ENCODE measurements at places on chromosomes 7 and 10.

GRCh38 chr10:18293536-18294510, 153.6 kb downstream of the CACNB2 start:
- DNase-seq, result no peak

DNA sequence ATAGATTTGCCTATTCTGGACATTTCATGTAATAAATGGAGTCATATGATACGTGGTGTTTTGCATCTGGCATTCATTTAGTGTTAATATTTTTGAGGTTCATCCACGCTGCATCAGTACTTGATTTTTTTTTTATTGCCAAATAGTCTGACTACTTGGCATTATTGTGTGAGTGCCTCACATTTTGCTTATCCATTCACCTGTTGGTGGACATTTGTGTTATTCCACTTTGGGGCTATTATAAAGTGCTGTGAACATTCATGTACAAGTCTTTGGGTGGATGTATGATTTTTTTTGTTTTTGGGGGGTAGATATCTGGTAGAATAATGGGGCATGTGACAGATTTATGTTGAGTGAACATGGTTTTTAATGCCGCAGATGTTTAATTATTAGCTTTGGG, 19.7 kb downstream of the CUL1 start:
- no peak for DNase-seq

DNA sequence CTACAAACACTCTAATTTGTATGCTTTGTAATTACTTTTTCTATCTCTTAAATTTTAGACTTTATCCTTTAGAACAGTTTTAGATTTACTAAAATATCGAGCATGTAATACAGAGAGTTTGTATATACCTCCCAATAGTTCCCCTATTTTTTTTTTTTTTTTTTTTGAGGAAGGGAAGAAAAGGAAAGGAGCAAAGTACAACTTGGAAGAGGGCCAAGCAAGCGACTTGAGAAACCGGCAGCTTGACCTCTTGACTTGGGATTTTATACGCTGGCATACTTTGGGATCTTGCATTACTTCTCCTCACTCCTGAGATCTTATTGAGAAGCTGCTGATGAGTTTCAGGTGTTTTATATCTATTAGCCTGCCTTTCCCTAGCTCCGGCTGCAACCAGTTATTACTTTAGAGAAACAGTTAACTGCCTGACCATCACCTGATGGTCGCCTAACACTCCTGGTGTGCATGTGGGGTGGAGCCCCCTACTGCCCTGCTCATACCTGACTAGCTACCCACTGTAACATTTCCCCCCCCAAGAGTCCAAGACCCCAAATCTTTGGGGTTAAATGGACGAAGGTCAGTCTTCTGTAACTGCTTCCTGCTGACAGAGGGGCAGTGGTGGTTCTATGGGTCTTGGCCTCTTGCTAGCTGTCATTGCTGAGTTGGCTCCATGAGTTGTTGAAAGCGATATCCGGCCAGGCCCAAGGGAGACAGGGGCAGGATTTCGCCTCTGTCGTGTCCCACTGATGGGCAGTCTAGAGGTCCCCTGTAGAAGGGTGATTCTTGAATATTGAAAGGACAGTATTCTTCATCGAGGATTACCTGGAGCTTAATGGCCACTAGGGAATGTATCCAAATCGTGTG, 28.5 kb downstream of the MKLN1 start:
- no peak for DNase-seq

DNA sequence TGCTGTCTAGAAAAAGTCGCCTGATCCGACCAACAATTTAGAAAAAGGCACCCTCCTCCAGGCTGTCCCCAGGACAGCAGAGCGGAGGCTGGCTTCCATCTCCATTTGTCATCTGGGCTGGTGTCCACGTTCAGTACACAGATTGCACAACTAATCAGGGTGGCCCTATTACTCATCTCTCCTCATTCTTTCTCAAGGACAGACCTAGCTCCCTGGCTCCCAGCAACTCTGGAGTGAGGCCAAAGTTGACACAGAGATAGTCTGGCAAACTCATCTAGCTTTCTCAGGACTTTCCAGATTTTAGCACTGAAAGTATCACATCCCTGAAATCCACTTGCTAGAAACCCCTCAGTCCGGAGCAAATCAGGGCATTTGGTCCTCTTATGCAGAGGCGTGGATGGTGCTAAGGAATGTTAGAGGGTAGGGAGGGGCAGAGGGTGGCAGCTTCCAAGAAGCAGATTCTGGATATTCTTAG, 75.1 kb downstream of the DNAH11 start:
- peak; percentile 82 for DNase-seq

GRCh38 chr7:94923412-94923811, 16.0 kb downstream of the PPP1R9A start:
- DNase-seq, result no peak

DNA sequence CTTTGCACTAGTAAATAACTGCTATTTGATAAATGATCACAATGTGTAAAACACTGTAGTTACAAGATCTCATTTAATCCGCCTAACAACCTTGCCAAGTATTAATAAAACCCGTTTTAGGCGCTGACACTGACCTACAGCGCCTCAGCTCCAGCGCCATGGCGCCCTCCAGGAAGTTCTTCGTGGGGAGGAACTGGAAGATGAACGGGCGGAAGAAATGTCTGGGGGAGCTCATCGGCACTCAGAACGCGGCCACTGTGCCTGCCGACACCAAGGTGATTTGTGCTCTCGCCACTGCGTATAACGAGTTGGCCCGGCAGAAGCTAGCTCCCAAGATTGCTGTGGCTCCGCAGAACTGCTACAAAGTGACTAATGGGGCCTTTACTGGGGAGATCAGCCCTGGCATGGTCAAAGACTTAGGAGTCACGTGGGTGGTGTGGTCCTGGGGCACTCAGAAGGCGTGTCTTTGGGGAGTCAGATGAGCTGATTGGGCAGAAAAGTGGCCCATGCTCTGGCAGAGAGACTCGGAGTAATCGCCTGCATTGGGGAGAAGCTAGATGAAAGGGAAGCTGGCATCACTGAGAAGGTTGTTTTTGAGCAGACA, 1.1 kb upstream of the TNPO3 start:
- DNase-seq, result no peak

DNA sequence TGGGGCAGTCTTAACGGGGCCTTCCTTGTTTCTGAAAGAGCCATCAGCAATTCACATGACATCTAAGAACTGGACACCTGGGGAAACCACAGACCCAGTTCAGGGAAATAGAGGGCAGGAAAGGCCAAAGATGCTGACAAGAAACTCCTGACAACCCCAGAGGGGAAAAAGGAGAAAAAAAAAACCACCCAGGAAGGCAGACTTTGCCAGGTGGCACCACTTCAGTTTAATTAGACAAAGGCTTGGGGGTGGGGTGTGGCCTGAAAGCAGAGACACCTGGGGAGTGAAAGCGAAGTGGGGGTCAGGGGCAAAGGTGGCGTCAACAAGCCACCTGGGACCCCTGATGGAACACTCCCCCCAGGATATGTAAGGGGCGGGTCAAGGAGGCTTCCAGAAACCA, 53.6 kb downstream of the RAB11FIP2 start:
- DNase-seq, result no peak

DNA sequence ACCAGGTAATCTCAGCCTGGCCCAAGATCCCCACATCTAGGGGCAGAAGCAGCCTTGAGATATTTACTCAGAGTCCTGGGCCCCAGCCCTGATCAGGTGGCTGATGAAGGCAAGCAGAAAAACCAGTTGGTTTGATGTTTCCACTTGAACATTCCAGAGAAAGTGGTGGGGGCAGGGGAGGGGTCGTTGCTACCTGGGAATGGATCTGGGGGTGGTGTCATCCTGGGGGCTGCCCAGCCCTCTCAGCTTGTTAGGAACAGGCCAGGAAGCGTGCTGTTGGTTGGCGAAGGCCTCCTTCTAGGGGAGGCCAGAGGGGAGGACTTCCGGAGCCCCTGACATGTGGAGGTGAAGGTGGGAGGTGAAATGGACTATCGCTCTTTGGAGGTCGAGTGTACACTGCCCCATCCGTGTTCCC, 3.7 kb upstream of the ABHD11 start:
- DNase-seq, result no peak

DNA sequence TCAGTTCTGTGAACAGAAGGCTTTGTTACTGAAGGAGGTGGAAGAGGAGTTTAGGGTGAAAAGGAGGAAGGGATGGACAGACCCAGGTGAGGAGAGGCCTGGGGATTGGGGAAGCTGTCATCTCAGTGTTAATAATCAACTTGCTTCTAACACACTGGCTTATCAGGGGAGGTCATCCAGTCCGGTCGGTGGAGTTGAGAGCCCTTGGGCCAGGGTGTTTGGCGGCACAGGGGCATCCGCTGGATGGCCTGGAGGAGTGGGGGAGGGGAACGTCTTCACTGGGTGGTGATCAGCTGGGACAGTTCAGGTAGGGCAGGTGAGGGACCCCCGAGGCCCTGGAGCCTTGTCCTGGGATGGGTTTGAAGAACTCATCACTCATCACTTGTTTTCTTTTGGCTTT, 33.9 kb downstream of the SHH start:
- DNase-seq, result no peak

DNA sequence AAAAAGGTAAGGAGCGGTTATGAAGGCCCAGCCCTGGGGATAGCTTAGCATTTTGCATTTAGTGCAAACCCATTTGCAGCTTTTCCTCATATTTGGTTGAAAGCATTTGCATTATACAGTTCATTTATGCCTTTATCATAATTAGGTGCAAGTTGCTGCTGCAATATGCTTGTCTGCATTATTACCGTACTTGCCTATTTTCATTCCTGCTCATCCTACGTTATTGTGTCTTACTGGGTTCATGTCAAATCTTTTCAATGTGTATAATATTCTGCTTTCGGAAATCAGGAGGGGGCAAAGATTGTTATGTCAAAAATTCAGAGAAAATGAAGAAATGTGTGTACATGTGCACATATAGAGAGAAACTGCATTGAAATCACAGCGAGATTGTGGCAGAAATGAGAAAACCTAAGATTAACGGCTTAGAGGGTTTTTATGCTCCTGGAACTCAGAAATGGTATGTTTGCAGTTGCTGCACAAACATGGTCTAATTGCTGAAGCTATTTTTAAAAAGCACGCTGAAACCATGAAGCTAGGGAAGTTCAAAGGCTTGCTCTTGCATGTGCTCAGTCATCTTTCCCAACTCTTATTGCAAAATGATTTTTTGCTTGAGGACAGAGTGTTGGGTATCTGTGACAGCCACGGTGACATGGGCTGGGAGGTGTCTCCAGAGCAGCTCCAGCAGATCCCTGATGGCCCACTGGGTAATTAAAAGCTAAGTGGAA, 613.2 kb downstream of the SDK1 start:
- DNase-seq, result no peak

- no peak for DNase-seq
Measured at GRCh38 chr7:155058896-155059295, 11.2 kb upstream of the HTR5A start.
